ENCODE measurements at places on chromosomes 4 and X. TPM values are rescaled to one million over a fixed set of nuclear protein-coding genes. Genes with fewer than 3 reads are reported as not detected.

GRCh38 chr4:147830987-147831386 is 99.1 kb downstream of the ARHGAP10 start:
- DNase-seq: no peak

- DNase-seq: no peak
Observed at GRCh38 chr4:3801931-3802550, 35.9 kb downstream of the ADRA2C start.

GRCh38 chr4:112213091-112213490 is 18.5 kb upstream of the AP1AR start:
- no peak for DNase-seq

Gene TXK
- total RNA-seq: 0.82 TPM
